ENCODE measurements at places on chromosomes 3 and 15.
A peak's percentile ranks its signal among the peaks of the same experiment; 100 is the strongest.

DNA sequence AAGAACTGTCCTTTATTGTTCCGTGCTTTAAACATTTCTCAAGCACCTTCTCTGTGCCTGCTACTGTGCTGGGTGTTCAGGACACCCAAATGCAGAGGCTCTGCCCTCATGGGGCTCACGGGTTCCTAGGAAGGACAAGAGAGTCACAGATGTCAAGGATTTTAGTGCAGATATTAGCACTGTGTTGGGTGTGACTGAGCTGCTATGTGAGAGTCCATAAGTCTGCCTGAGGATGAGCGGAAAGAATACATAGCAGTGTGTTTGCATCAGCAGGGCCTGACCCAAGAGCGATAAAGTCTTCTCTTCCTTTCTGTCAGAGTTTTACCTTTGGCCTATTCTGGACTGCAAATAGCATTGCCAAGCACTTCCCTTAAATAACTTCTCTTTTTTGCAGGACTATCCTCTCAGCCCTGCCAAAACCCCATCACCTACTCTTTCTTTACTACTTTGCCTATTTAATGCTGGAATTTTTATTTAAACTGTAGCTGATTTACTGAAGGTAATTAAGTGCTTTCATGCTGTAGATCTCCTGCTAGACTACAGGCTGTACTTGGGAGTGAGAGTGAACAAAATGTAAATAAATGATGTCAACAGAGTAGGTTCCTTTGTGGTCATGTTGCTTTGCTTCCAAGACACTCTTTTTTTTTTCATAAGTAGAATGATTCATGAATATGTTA is 459.4 kb upstream of the TPRG1 start:
- DNase-seq, result peak; percentile 94

DNA sequence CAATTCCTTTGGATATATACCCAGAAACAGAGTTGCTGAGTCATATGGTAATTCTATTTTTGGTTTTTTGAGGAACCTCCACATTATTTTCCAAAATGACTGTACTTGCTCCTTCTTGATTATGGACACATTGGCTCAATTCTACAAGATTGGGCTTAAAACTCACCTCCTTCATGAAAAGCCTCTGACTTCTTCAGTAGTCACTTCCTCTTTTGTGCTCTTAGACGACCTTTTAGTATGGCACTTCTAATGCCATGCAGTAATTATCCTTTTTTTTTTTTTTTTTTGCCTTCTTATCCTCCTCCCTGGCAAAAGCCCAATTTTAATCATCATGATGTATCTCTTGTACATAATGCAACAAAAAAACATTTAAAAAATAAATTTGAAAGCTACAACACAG is 33.0 kb upstream of the ABHD17C start:
- no peak for DNase-seq

DNA sequence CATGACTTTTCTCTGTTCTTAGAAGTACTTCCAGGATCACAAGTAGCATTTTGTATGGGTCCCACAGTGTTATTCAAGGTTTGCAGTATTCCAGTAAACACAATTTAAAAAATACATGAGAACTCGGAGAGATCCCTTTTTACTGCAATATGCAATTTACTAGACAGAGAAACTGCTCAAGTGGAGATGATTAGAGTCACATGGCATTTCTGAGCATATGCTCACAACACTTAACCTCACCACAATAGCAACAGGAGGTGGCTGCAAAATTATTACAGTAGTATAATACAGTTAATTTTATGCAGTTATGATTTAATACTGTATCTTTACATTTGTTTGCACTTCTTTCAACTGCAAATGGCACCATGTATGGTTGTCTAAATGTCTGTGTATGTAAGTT is 87.5 kb downstream of the PIK3CB start:
- DNase-seq, result no peak

- peak; percentile 44 for DNase-seq
Observed at GRCh38 chr15:99090011-99090699, 14.7 kb upstream of the SYNM start.

DNA sequence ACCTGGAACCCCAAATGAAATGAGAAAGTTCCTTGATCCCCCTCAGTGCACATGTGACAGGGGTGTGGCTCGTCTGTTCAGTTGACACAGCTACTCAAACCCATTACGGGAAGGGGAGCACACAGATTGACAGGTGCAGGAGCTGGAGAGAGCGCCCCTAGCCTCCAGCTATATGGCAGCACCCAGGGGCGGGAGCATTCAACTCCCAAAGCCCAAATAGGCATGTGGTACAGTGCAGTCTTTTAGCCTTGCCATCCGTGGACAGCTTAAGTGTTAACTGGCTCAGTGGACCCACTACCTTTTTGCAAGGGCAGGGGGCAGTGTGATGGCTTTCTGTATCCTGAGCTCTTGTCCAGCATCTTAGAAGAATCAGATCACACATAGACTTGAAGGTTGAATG is 1374.2 kb upstream of the ALCAM start:
- DNase-seq, result peak; percentile 3

DNA sequence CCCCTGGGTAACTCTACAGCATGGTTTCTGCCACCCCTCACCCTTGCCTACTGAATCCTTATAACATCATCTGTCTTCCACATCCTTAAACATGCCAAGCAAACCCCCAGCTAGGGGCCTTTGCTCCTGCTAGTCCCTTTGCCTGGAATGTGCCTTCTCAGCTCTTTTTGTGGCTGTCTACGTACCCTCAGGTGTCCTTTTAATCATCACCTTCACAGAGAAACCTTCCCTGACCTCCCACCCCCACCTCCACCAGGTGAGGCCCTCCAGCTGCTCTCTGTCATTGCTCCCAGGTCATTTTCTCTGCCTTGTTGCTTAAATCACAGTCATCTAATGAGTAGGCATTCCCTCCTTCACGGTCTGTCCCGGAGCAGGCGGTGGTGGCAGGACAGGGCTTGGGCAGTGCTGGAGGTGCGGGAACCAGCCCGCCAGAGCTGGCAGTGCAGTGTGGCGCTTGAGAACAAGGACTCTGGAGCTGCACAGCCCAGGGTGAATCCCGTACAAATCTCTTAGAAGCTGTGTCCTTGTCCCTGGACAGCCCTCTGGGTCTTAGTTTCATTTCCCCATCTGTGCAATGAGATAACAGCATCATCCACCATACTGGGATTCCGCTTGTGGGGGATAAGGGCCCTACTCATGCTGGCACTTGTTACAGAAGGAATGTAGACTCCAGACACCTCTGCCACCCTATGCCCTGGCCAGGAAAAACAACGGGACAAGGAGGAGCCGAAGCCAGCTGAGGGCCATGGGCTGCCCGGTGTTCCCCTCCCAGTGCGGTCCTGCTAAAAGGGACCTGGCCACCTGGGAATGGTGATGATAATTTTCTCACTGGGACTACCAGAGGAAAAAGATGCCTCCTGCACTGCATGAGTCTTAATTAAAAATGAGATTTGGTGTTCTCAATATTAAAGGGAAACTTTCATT is 52.1 kb upstream of the IQSEC1 start:
- no peak for DNase-seq

- no peak for DNase-seq
Observed at GRCh38 chr3:152609891-152610290, 225.0 kb upstream of the P2RY1 start.

GRCh38 chr3:52128118-52128683 is 26.0 kb downstream of the POC1A start:
- peak; percentile 84 for DNase-seq

GRCh38 chr15:57726411-57726810 is 19.9 kb downstream of the POLR2M start:
- no peak for DNase-seq

DNA sequence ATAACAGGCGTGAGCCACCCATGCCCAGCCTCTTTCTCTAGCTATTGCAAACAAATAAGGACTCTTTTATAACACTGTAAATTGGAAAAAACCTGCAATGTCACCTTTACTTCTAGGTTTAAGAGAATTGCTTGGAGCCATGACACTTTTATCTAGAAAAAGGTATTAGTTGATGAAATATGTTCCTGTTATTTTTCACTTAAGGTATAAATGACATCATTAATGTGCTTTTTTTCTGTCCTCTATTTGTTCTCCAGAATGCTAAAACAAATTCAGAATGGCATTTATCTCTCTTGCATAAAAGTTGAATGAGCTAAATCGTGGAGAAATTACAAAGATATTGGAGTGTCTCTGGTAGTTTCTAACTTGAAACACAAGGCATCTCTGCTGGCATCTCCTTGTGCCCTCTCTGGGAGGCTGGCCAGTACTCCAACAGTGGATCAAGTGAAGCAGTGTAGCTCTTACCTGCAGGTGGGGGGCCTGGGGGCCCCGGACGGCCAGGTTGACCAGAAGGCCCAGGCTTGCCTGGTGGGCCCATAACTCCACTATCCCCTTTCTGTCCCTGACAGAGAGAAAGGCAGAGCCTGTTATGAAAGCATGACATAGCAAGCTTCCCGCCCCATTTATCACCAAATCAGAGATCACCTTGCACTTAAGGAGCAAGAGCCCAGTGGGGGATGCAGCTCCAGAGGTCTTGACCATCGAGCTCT is 38.6 kb downstream of the EAF1 start:
- no peak for DNase-seq

DNA sequence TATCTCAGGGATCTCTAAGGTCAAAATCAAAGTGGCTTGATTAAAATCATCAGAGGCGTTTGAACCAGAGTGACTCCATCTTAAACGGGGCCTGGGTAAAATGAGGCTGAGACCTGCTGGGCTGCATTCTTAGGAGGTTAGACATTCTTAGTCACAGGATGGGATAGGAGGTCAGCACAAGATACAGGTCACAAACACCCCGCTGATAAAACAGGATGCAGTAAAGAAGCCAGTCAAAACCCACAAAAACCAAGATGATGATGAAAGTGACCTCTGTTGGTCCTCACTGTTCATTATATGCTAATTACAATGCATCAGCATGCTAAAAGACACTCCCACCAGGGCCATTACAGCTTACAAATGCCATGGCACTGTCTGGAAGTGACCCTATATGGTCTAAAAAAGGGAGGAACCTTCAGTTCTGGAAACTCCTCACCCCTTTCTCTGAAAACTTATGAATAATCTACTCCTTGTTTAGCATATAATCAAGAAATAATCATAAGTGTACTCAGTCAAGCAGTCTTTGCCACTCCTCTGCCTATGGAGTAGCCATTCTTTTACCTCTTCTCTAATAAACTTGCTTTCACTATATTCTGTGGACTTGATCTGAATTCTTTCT is 143.3 kb upstream of the SLCO3A1 start:
- no peak for DNase-seq

DNA sequence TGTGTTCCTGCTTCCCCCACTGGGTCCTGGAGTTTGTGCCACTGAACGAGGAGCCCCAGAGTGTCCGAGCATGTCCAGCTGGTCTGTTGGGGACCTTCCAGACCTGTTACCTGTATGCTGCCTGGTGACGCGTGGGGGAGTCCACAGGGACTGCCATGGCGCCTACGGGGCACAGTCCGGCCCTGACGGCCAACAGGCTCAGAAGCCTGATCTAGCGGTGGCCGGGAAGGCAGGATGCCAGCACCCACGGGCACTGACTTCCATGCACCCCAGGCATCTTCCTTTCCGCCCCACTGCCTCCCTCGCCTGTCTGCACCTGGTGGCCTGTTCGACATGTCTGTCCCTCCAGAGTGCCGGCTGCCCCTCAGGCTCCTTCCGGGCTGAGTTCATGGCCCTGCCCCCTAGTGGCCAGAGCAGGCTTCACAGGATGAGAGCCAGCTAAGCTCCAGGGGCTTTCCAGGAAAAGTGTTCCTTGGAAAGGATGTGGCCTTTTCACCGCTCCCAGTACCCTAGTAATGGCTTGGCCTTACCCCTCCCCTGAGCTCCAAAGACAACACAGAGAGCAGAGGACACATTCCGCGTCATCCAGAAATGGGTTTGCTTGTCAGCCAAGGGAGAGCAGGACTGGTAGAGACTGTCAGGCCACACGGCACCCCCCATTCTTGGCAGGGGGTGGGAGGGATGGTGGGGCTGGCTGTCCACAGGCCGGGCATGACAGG is 35.7 kb downstream of the NGRN start:
- DNase-seq, result peak; percentile 65

GRCh38 chr15:68602459-68603215 is 23.8 kb downstream of the CORO2B start:
- no peak for DNase-seq

- peak; percentile 20 for DNase-seq
Observed at GRCh38 chr3:10392244-10392643, 71.3 kb upstream of the SEC13 start.

GRCh38 chr3:111210003-111210711 is 138.5 kb downstream of the NECTIN3 start:
- peak; percentile 79 for DNase-seq

DNA sequence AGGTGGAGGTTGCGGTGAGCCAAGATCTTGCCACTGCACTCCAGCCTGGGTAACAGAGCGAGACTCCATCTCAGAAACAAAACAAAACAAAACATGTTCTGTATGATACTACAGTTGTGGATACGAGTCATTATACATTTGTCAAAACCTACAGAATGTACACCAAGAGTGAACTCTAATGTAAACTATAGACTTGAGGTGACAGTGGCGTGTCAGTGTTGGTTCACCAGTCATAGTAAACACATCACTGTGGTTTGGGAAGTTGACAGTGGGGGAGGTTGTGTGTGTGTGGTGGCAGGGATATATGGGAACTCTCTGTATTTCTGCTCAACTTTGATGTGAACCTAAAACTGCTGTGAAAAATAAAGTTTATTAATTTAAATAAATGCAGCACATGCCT is 33.0 kb upstream of the GNB5 start:
- no peak for DNase-seq

- DNase-seq, result no peak
Observed at GRCh38 chr15:84813435-84813834, 3.7 kb upstream of the ALPK3 start.

GRCh38 chr15:66815318-66815717 is 113.3 kb downstream of the SMAD6 start:
- DNase-seq, result peak; percentile 96

GRCh38 chr3:169237201-169237600 is 426.3 kb downstream of the MECOM start:
- DNase-seq, result peak; percentile 38

Measured in choroid plexus epithelial cell (primary cell).